CD4-positive, alpha-beta T cell (primary cell): ENCODE measurements at places on chromosomes 3 and 15. TPM values are rescaled to one million over a fixed set of nuclear protein-coding genes. Genes with fewer than 3 reads are reported as not detected.

DNA sequence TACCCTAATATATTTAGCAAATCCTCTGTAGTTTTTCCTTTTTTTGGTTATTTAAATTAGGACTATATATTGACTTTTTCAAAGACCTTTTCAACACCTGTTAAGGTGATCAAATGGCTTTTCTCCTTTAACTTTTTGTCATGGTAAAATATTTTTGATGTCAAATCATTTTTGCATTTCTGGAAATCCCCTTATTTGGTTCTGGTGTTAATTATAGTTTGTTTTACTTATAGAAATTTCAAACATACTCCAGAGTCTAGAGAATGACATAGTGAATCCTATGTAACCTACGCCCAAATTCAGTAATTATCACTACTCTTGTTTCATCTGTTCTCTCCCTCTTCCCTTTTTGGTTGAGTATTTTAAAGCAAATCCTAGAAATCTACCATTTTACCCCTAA is 121.3 kb upstream of the TBL1XR1 start:
- no peak for DNase-seq

DNA sequence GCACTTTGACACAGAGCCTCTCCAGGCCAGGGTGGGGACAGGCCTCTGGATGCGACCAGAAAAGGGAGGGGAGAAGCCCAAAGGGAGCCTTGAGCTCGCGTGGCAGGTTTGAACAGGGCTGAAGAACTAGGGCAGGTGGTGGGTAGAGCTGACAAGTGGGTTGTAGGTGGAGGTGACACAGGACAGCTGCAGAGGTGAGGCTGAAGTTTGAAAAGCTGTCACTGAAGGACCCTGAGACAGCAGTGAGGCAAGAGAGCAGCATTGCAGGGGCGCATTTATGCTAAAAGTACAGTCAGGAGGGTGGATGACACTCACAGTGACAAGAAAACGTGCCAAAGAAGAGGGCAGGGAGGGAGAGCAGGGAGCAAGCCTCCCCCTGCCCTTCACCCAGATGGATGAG is 21.8 kb upstream of the EPB42 start:
- DNase-seq: no peak

GRCh38 chr3:35042210-35042991 is 596.9 kb upstream of the ARPP21 start:
- no peak for DNase-seq

GRCh38 chr3:36918050-36918449 is 26.8 kb downstream of the TRANK1 start:
- DNase-seq: peak; percentile 42

- DNase-seq: no peak
These were observed 8.7 kb downstream of the DCUN1D1 start for GRCh38 chr3:182971637-182972036.

GRCh38 chr3:171165499-171165921 is 139.0 kb upstream of the SLC2A2 start:
- no peak for DNase-seq

DNA sequence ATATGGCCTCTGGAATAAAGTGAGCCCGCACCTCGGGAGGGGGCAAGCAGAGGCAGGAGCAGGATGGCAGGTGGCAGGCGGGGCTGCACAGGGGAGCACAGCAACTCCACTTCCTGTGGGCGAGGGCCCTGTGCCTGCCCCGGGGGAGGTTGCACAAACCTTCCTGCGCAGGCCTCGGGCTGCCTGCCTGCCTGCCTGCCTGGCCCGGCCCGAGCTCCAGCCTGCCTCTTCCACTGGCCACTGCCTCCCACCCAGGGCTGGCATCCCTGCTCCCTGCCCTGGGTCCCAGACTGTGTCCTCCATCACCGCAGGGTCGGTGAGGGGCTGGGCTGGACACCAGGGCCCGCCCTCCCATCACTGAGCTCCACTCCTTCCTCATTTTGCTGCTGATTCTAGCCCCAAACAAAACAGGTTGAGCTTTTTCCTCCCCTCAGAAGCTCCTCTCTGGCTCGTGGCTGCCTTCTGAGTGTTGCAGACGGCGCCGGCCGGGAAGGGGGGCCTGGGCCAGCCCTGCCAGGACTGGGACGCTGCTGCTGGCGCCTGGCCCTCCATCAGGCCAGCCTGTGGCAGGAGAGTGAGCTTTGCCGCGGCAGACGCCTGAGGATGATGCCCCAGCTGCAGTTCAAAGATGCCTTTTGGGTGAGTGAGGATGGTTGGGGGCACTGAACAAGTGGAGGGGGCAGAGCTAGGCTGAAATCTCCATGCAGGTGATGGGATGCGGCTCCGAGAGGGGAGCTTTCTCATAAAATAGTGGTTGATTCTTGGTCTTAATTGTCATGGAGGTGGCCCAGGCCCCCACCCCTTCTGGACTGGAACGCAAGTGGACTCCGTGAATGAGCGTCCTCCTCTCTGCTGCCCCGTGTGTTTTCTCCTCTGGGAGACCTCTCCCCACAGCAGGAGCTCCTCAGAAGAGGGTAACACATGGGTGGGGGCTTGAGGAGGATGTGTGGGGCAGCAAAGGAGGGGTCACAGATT is at the start of gene PSTPIP1:
TSS of gene PSTPIP1 (plus strand) at position 156 of the 975 bp plus-strand sequence. CDS start at position 604, 448 bp downstream.
- DNase-seq: peak; percentile 69

DNA sequence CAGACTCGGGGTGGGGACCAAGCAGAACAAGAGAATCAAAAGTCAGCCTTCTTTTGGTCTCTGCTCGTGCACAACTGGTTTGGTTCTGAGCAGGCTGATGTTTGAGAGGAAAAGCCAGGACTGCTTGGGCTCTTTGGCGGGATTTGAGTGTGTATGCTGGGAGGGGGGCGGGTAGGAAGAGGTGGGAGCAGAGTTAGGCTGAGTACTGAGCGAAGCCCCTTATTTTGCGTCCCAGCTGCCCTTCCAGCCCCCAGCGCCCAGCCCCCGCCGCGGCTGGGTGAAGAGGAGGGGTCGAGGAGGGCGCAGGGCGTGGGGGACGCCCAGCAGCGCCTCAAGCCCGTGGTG is 153.5 kb upstream of the GOLIM4 start:
- DNase-seq: no peak

GRCh38 chr15:82647835-82648256 is 683 bp upstream of the CPEB1 start:
- peak; percentile 33 for DNase-seq

- DNase-seq: no peak
These were observed 629.0 kb upstream of the TGFBR2 start for GRCh38 chr3:29977360-29977759.

- DNase-seq: no peak
These were observed 13.0 kb downstream of the MEF2A start for GRCh38 chr15:99578809-99579208.

DNA sequence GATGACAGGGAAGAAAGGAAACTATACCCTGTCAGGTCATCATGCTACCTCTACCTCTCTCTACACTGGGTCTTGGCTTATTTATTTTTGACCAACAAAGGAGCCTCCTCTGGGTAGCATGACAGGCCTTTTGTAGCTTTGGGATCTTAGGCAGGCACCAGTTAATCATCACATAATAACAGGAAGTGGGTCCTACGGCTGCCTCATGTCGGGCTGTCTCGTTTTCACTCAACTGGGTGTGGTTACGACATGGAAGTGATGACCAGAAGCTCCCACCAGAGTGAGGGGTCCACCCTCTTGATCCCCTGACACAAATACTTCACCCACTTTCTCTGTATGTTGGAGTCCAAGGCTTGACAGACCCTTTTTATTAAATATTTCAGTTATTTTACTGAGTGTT is 105.3 kb downstream of the CD47 start:
- peak; percentile 7 for DNase-seq

GRCh38 chr3:128067489-128067888 is 15.3 kb downstream of the SEC61A1 start:
- DNase-seq: no peak

- no peak for DNase-seq
These were observed 135.2 kb downstream of the MECOM start for GRCh38 chr3:169528289-169528688.

- DNase-seq: no peak
These were observed 11.4 kb upstream of the SLC6A6 start for GRCh38 chr3:14391033-14391432.

- DNase-seq: no peak
These were observed 497.8 kb upstream of the CNTN4 start for GRCh38 chr3:1600700-1601418.

- no peak for DNase-seq
These were observed 2.1 kb downstream of the RPP25 start for GRCh38 chr15:74954515-74954914.

- no peak for DNase-seq
These were observed 904 bp upstream of the MCTP2 start for GRCh38 chr15:94230431-94230882.

GRCh38 chr3:9129365-9129764 is 120.1 kb downstream of the SRGAP3 start:
- DNase-seq: no peak

GRCh38 chr3:120637851-120638559 is 41.9 kb downstream of the NDUFB4 start:
- no peak for DNase-seq

GRCh38 chr15:65712415-65712814 is 79.7 kb downstream of the DENND4A start:
- DNase-seq: no peak

DNA sequence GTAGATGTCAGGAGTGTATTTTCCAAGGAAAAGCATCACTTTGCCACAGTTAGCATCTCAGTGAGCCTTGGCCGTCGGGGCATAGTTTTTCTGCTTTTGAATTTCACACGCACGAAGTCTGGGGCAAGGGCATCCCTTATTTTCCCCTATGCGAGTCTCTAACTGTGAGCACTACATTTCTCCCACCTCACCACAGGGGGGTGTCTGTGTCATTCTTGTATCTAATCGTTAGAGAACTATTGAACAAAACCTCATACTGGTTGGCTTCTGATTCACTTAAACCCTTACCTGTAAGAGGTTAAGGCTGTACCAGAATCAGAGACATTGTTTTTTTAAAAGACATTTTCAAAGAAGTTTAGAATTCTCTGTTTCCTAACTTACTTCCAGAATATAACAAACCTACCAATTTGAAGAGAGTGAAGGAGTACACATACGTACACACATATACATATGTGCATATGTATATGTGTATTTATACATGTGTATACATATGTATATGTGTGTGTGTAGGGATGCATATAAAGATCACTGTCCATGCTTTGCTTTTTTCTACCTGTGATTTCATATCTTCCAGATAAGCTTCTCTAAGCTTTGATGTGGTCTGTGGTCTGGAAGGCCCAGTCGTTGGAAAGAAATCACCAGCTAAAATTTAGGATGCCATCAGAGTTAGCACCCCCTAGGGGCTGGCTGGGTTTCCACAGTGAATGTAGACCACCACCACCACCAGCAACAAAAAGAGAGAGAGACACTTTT is 49.4 kb downstream of the MYZAP start:
- DNase-seq: no peak

DNA sequence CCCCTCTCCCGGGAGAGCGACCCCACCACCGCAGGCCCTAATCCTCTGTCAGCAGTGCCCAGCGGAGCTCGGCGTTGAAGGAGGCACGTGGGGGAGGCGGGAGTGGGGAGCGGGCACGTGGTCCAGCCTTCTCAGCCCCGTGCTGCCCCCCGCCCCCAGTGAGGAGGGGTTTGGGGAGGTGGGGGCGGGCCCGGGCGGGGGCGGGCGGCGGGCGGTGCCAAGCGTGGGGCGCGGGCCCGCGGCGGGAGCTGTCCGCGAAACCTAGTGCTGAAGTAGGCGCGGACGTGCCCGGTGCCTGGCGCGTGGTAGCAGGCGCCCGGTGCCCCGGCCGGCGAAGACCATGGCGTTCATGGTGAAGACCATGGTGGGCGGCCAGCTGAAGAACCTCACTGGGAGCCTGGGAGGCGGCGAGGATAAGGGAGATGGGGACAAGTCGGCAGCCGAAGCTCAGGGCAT is at the start of gene CPLX3:
TSS of gene CPLX3 (plus strand) at position 264 of the 456 bp plus-strand sequence. CDS start at position 341, 77 bp downstream.
- peak; percentile 47 for DNase-seq

DNA sequence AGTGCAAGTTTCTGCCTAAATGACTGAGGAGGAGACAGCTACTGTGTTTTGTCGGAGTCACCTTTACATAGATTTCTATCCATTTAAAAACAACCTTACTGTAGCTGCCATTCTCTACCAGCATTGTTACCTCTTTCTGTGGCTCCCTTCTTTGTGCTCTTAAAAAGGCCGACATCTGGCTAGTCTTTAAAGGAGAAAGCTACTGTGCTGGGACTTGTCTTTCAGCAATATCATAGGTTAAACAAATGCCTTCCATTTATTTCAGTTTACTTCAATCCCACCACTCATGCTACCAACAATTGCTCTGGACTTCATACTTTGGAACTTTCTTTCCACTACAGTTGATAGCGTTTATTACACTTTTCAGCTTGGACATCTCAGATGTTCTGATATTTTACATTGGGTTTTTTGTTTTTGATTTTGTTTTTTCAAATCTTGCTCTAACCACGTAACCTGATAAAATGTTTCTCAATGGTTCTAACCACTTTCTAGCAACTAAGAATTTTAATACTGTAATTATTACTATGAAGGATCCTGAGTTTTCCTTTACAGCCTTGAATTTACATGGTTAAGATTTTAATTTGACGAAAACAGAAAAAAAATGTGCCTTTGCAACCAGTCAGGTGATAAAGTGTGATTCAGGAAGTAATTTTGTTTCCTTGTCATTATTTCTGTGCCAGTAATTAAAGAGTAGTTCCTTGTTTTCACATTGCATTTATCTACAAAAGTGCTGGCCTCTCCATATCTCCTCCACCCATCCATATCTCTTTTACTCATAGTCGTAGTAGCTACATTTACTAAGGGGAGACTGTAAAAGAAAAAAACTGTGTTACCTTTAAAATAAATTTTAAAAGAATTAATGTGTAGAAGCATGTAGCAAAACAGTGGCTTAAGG is 1.3 kb upstream of the CBLB start:
- no peak for DNase-seq

DNA sequence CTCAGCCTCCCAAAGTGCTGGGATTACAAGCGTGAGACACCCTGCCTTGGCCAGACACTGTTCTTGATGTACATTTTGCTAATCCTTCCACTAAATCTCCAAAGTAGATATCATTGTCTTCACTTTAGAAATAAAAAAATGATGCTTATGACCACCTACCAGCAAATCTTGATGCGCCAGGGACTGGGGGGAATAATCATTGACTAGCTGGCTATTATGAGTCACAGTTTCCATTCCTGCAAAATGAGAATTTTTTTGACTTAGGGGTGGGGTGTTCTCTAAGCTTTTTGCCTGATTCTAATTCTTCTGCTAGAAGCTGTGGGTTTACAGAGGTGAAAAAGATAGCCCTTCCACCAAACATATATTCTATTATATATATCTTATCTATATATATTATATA is 17.1 kb upstream of the RFC4 start:
- DNase-seq: no peak

DNA sequence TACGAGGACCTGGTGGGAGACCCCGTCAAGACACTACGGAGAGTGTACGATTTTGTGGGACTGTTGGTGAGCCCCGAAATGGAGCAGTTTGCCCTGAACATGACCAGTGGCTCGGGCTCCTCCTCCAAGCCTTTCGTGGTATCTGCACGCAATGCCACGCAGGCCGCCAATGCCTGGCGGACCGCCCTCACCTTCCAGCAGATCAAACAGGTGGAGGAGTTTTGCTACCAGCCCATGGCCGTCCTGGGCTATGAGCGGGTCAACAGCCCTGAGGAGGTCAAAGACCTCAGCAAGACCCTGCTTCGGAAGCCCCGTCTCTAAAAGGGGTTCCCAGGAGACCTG is 2.5 kb downstream of the CHST2 start:
- no peak for DNase-seq

Gene ECE2
- not detected for total RNA-seq

Gene TMIE
- total RNA-seq: 1.2 TPM

Gene SCG5
- total RNA-seq: not detected

Gene MAP1A
- 1.5 TPM for total RNA-seq

Gene RGMA
- total RNA-seq: not detected

Gene AHSG
- not detected for total RNA-seq

Gene ESYT3
- not detected for total RNA-seq

Gene FOXB1
- 0.14 TPM for total RNA-seq

Gene CTXN2
- not detected for total RNA-seq

Gene ATP13A5
- total RNA-seq: not detected

Gene SCAPER
- total RNA-seq: 41.2 TPM
